ENCODE measurements at places on chromosomes 16 and 17. TPM values are rescaled to one million over a fixed set of nuclear protein-coding genes. Genes with fewer than 3 reads are reported as not detected.

Gene ANKRD13B
- polyA plus RNA-seq = 8.7 TPM

Gene RAB40B
- 18.0 TPM for polyA plus RNA-seq

Gene SNX20
- polyA plus RNA-seq = 0.56 TPM

DNA sequence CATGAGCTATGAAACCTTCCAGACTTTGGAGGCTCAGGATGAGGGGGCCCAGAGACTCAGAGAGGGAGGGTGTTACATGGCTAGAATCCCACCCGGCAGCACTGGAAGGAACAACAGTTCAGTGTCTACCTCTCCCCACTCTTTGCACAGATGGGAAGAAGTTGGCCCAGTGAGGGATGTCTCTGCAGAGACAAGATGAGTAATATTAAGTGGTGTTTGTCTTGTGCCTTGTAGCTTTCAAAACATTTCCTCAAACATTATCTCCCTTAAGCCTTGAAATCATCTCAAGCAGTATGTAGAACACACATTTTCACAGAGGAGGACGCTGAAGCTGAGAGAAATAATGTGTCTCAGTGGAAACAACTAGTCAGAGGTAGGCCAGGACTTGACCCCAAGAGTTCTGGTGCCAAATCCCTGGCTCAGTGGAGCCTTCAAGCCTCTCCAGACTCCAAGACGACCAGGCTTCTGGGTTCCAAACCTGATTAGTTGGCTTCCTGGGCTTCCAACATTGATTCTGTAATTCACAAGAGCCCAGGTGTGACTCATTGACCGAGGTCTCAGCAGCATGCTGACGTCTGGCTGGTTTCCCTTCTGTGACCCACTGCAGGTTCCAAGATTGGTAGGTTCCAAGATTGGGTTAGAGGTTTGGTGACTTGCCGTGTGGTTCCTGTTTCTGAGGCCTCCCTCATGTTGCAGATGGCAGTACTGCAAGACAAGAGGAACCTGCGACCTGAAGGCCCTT is 7.4 kb downstream of the RNF112 start:
- no peak for DNase-seq

DNA sequence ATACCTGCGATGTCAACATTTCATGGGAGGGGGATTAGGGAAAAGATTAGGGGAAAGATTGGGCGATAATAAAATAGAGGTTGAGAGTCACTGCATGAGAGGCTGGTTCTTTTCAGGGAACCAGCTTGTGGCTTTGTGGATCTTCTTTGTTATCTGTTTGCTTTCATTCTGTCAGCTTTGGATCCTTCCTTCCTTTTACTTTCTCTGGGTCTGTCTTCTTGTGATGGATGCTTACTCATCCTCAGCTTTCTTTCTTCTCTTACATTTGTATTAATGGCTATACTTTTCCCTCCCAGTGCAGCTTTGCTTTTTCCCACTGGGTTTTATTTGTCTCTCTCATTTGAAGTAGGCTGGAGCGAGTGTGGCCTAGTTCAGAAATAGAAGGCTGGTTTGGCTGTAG is 47.1 kb downstream of the RPTOR start:
- no peak for DNase-seq

- no peak for DNase-seq
These were observed 440.2 kb downstream of the KCNJ2 start for GRCh38 chr17:70609566-70609965.
